NCI-H2029 treated with DMSO at 0.1 percent for 48 hours (cell line): ENCODE measurements at places on chromosomes 2 and 18.

DNA sequence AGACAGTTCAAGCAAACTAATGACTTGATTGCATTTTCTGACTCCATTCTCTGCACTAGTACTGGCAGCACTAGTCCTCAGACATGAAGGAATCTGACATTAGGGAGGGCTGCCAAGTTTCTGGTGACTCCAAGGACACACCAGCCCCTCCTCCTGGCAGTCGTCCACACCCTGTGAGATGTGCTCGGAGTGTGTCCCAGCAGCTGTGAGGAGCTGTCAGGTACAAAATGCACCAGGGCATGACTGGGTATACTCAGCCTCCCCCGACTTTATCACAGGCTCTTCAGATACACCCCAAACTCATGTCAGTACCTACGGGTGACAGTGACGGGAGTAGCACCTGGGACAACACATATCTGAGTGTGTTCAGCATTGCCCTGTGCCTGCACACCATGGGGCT, 43.1 kb downstream of the EDAR start:
- DNase-seq, result no peak

- DNase-seq, result no peak
These were observed 6.8 kb downstream of the STK25 start for GRCh38 chr2:241501551-241501950.

GRCh38 chr2:137828624-137829023, 135.6 kb upstream of the HNMT start:
- no peak for DNase-seq

- DNase-seq, result no peak
These were observed 83.6 kb downstream of the ACVR1 start for GRCh38 chr2:157792335-157793052.
